ENCODE measurements at places on chromosomes 13 and 19.
A peak's percentile ranks its signal among the peaks of the same experiment; 100 is the strongest.

DNA sequence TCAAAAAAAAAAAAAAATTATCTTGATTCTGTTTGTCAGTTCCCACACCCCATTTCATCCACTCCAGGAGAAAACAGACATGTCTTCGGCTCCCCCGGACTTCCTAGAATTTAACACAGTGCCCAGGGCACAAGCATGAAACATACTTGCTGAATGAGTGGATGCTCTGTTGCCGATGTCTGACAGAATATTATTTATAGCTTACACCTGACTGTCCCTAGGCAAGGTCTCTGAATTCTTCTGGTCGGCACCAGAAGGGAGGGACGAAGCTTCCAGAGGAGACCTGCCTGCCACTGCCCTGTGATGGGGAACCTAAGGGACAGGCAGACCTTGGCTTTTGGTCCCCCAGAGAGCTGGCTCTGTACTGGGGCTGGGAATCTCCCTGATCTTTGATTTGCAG is 43.9 kb upstream of the PEG3 start:
- DNase-seq, result no peak

GRCh38 chr13:100330662-100331061 is 241.8 kb downstream of the PCCA start:
- DNase-seq, result no peak

- no peak for DNase-seq
Observed at GRCh38 chr13:44464471-44464870, 90.8 kb downstream of the SERP2 start.

GRCh38 chr13:38398711-38399493 is 49.3 kb downstream of the UFM1 start:
- no peak for DNase-seq

DNA sequence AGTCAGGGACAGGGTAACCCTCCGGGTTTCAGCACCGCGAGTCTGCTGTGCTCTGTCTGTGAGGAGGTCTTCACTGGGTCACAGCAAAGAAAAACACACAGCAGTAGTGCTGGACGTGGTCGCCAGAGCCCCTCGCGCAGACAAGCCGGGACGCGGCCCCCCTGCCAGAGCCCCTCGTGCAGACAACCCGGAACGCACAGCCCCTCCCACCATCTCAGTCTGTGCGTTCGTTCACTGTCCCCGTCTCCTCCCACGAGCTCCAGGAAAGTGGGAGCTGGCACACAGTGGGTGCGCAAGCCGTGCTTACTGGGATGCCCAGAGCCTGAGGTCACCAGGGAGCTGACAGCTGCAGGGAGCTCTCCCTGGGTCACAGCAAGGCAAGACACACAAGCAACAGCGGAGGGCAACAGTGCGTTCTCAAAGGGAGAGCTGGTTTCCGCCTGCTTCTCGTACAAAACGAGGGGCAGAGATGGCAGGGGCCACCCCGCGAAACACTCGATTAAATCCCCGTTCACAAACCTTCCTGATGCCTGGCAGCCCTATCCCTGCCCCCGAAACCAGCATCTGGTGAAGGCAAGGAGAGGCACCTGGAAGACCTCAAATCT is 3.2 kb upstream of the PLPP2 start:
- DNase-seq, result no peak

- DNase-seq, result no peak
Observed at GRCh38 chr19:5403968-5404640, 51.1 kb upstream of the ZNRF4 start.

GRCh38 chr13:78160793-78161192 is 242.2 kb upstream of the EDNRB start:
- DNase-seq, result no peak

DNA sequence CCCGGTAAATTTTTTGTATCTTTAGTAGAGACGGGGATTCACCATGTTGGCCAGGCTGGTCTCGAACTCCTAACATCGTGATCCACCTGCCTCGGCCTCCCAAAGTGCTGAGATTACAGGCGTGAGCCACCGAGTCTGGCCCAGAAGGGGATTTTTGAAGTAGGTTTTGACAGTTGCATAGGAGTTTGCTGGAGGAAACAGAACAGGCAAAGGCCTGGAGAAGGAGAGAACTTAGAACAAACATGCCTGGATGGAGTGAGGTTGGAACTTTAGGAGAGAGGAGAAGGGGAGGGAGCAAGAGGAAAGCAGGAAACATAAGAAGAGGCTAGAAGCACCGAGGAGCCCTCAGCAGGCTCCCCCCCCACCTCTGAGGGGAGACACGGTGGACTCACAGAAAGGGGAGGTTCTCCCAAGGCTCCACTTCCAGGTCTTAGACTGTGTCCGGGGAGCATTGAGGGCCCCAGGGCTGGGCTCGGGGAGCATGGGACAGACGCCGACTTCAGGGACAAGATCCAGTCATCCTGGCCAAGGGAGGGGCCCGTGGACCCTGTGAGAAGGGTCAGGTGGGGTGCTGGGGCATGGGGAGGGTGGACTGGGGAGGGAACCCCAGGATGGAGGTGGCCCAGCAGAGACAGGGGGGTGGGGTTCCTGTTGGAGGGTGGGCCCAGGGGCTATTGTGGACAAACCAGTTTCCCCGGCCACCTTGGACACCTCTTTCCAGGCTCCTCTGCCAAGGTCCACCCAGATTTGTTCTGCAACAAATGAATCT is 1.8 kb upstream of the FBN3 start:
- no peak for DNase-seq

DNA sequence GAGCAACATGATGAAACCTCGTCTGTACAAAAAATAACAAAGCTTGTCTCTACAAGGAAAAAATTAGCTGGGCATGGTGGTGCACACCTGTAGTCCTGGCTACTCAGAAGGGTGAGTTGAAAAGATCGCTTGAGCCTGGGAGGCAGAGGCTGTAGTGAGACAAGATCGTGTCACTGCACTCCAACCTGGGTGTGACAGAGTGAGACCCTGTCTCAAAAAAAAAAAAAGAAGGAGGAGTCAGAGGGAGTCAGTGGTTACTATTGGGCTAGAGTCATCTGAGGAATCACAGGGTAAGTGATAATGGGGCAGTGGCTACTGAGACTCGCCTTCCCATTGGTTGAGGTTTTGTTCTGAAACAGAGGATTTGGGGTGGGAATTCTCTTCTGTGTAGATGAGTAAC is 1.9 kb upstream of the GPI start:
- DNase-seq, result no peak

GRCh38 chr19:40619333-40620160 is 18.4 kb downstream of the LTBP4 start:
- DNase-seq, result no peak

- no peak for DNase-seq
Observed at GRCh38 chr19:18591735-18592385, 3.3 kb downstream of the REX1BD start.

- DNase-seq, result no peak
Observed at GRCh38 chr19:6717441-6717971, 2.9 kb downstream of the C3 start.

- DNase-seq, result peak; percentile 91
Observed at GRCh38 chr13:29362849-29363604, 232.5 kb downstream of the SLC7A1 start.

DNA sequence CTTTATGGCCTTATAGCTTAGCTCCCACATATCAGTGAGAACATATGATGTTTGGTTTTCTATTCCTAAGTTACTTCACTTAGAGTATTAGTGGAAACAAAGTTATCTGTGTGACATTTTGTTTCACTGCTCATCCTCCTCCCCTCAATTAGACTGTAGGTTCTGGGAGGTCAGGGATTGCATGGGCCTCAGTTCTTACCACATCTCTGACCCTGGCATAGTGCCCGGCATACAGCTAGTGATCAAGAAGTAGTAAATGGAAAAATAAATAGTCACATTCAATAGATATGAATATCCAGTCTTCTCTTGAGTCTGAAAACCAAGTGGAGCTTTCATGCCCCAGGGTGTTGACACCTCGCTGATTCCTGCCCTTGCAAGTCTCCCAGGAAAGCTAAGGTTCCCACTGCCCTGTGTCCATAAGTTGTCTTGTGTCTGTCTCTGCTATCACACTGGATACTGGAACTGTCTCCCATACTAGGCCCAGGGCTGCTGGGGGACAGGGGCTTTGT is 249.5 kb upstream of the TSHZ3 start:
- no peak for DNase-seq

DNA sequence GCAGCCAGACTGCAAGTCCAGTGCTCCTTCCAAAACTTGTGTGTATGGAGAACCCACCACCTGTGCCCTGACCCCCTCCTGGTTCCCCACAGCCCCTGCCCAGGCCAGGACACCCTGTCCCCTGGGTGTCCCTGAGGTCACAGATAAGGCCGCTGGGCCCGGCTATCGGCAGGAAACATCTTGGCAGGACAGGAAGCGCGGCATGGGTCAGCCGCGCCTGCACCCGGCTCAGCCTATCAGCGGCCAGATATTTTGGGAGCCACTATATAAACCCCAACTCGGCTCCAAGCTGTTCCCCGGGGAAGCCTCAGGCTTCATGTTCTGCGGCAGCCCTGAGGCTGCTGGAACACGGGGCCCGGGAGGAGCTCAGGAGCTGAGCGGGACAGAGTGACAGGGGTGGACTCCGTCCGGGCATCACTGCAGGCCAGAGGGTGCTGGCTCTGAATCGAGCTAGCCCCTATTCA is 60.8 kb downstream of the AP1M1 start:
- DNase-seq, result no peak

DNA sequence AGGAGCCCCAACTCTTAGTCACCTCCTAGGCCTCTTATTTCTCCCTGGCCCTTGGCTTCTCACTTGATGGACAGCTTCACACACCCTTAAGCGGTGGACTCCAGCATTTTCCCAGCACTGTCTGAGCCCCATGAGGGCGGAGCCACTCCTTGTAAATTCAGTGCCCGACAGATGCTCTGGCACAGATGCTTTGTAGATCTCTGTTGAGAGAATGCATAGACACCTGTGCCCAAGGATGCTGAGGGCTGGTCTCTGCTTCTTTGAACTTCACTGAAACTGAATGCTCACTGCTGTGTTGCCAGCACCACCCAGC is 3.3 kb downstream of the SYCN start:
- no peak for DNase-seq

DNA sequence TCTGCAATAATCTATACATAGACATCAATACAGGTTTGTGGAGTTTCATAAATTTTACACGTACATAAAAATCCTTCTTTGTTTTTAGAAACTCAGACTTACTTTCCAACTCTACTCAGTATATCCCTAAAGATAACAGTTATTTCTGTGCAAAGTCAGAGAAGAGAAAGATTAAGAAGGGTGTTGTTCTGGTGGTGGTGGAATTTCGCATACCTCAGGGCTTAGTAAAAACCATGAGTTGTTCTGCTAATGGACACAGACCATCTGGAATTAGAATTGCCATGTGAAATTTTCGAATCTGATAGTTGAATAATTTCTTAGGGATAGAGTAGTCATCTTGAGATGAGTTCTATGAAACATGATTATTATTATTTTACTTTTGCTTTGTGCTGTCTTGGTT is 102.7 kb downstream of the ZAR1L start:
- no peak for DNase-seq

GRCh38 chr19:38360839-38361631 is 13.3 kb upstream of the PSMD8 start:
- no peak for DNase-seq

GRCh38 chr13:79780240-79780639 is 299.3 kb downstream of the NDFIP2 start:
- no peak for DNase-seq

DNA sequence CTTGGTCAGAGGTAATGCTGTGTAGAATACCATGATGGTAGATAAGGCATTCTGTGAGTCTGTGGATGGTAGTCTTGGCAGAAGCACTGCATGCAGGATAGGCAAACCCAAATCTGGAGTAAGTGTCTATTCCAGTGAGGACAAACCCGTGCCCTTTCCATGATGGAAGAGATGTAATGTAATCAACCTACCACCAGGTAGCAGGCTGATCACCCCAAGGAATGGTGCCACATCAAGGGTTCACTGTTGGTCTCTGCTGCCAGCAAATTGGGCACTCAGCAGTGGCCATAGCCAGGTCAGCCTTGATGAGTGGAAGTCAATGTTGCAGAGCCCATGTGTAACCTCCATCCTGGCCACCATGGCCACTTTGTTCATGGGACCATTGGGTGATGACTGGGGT is 155.0 kb downstream of the RAP2A start:
- DNase-seq, result no peak

DNA sequence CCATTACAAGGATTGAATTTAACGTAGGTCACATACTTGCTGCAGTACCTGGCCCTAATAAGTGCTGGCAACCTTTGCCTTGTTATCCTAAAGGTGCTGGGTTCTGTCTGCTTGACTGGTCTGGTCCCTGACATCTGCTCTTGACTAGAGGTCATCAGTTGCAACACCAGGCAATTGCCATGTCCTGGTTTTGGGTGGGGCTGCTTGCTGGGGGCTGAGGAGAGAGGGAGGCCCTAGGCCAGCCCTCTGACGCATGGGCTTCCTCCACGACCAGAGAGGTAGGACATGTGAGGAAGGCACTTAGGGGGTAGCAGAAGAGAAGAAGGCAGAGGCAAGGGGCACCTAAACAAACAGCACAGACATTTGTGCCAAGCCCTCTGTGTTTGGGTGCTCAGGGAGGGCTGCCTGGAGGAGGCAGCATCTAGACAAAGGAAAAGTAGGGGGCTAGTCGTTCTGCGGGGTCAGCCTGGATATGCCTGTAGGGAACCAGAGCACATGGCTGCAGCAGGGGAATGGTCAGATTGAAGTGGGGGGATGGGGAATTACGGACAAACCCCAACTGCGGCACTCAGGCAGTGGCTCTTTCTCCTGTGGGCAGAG is 21.7 kb downstream of the VSTM2B start:
- no peak for DNase-seq

DNA sequence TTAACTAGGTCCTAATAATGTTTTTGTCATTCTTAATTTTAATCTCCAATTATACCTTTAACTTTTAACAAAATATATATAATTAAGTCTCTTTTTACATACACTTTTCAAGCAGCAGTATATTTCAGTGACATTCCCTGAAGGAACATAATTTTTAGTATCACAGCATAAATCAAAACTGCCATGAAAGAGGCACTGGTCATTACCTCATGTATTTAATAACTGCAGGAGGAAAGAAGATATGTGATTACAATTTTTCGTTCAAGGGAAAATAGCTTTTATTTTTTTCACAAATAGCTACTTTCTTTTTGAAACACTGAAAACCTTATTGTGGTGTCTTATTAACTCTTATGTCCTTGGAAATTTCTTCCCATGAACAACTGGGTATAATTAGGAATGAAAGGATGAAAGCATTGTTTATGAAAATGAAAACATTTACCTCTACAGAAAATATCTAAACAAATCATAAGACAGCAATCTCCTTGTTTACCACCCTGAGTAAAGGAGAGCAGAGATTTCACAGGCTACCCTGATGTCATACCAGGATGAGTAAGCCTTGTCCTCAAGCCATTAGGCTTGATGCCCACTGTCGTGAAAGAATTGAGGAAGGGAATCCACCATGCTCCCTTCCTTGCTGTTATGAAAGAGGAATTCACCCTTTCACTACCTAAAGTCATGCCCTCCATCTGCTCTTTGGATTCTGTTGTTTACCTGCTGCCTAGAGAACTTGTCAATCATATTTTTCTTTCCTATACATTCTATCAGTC is 877.2 kb upstream of the PCDH20 start:
- no peak for DNase-seq
